ENCODE measurements at places on chromosomes 4 and X.

DNA sequence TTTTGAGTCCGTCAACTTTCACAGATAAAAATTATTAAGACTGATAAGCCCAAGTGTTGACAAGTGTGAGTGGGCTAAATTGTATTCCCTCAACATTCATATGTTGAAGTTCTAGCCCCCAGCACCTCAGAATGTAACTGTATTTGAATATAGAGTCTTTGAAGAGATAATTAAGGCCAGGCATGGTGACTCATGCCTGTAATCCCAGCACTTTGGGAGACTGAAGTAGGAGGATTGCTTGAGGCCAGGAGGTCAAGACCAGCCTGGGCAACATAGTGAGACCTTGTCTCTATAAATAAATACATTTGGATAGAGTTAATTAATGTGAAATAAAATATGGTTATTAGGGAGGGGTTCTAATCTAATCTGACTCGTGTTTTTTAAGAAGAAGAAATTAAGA, 29.7 kb upstream of the SLC25A4 start:
- no peak for DNase-seq

DNA sequence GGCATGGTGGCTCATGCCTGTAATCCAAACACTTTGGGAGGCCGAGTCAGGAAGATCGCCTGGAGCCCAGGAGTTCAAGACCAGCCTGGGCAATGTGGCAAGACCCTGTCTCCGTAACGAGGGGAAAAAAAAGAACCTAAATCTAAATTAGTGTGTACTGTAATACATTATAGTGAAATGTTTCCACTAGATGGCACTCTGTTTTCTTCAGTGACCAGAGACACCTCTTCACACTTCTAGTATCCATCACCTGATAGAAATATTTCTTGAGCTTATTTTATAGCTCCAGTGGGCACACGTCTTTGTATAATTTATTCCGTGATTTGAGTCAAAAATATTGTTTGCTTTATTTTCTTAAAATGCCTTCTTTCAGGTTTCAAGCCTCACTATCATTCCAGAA, 600.9 kb upstream of the DIPK2B start:
- no peak for DNase-seq

- DNase-seq: no peak
These were observed 411.2 kb downstream of the DTHD1 start for GRCh38 chr4:36692586-36692985.

- DNase-seq: no peak
These were observed 860 bp downstream of the FAM50A start for GRCh38 chrX:154444755-154445246.

DNA sequence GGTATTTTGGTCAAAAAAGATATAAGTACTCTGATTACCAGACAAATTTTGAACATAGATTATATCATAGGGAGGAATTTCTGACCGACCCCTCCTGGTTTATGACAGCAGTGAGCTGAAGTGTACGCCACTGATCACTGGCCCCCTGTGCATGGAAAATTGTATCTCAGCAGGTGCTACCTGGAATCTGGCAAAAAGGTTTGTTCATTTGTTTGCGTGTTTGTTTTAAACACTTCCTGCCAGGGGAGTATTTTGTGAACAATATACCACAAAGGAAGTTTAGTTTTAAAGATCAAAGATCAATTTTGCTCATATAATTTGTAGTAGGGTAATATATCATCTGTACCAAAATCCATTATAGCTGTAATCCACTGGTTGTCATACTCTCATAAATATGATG, 219.7 kb upstream of the TENM3 start:
- DNase-seq: no peak

GRCh38 chr4:112916868-112917267, 132.6 kb upstream of the ANK2 start:
- no peak for DNase-seq

DNA sequence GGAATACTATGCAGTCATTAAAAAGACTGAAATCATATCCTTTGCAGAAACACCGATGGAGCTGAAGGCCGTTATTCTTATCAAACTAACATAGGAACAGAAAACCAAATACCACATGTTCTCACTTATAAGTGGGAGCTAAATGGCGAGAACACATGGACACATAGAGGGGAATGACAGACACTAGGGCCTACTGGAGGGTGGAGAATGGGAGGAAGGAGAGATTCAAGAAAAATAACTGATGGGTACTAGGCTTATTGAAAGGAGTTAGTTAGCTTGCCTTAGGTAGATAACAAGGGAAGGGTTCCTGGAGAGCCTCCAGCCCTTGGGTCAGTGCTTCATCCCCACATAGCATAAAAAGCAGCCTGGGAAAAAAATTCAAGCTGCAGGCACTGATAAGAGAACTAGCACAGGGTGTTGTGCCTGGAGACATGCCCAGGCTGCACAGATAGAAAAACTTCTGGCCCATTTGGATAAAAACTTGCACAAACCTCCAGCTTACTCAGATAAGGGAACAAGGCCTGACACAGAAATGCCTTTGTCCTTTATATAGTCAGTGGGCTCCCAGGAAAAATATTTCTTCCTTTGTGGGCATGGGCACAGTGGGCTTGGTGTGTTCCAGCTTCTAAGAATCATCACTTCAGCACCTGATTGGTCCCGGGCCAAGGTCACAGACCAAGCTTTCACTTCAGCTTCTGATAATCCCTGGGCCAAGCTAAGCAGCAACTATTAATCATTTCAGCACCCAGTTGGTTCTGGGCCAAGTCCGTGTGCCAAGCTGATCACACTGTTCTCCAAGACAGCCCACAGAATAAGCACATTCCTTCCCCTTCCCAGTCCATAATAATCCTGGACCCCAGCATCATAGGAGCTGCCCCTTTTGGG, 23.1 kb upstream of the PWWP3B start:
- no peak for DNase-seq

Data from GM04504 (cell line).